ENCODE measurements at places on chromosomes 2 and 18. TPM values are rescaled to one million over a fixed set of nuclear protein-coding genes. Genes with fewer than 3 reads are reported as not detected.

Gene RAB27B
- total RNA-seq, result 0.15 TPM

DNA sequence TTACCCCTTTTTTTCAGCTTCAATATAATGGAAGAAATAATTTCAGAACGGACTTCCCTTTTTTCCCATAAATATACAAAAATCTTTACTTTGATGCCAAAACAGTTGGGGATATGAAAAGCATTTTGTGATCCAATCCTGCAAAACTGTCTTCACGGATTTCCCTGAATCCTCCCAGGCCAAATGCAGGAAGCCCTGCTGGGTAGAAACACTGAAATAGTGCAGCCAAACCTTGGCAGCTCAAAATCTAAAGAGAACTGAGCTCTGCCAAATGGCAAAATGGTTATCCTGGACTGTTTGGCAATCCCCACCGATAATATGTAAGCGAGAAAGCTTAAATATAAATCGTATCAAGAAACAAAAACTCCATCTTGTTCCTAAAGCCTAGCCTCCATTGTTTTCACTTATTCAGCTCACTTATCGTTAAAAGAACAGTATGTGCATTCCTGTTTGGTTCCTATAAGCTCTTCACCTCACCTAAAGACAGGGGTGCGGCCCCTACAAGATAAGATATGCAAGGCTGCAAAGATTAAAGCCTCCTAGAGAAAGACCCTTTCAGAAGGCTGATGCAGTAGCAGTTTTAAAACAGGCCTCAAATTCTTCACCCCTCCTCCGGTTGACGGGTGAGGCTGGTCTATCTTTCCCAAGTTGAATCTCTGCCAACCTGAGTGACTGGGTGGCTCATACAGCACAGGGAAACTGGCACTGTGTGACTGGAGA is 48.6 kb downstream of the LAMA1 start:
- no peak overlapping the region for H3K4me3 ChIP-seq
- H3K27ac ChIP-seq, result no peak overlapping the region
- DNase-seq, result no peak
- H3K27me3 ChIP-seq, result no peaks in the 10 kb centered on the region
- no peaks in the 10 kb centered on the region for H3K4me1 ChIP-seq

DNA sequence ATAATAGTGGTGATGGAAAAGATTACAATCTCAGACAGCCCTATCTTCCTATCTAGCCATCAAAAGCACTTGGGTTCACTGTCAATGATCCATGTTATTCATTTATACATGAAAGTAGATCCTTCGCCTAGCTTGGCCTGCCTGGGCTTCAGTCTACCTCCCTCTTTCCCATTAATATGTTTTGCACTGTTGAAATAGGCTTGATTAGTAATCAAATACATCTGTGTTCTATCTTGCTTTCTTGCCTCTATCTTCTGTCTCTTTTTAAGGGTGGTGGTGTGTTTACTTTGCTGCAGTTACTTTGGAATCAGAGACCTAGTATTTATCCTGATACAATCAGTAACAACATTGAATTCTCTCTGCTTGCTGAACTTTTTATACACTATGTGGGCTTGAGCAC is 521.2 kb downstream of the TNS1 start:
- H3K27ac ChIP-seq, result no peak overlapping the region
- H3K27me3 ChIP-seq, result no peaks in the 10 kb centered on the region
- no peaks in the 10 kb centered on the region for H3K36me3 ChIP-seq
- no peaks in the 10 kb centered on the region for H3K4me1 ChIP-seq

Gene LOXL3
- total RNA-seq, result 1.2 TPM

Gene IL36RN
- not detected for total RNA-seq

Gene NXPH2
- not detected for total RNA-seq

Gene NDC80
- total RNA-seq, result 41.6 TPM

Gene ANO7
- total RNA-seq, result 0.83 TPM

Gene SERPINB4
- total RNA-seq, result not detected

Gene FOXD4L1
- 0.15 TPM for total RNA-seq

Gene COLEC11
- 0.29 TPM for total RNA-seq
